B cell (primary cell): ENCODE measurements at places on chromosomes 11 and 22. TPM values are rescaled to one million over a fixed set of nuclear protein-coding genes. Genes with fewer than 3 reads are reported as not detected.

Gene PIWIL4
- polyA plus RNA-seq, result 0.94 and 1.4 TPM in 2 replicates

DNA sequence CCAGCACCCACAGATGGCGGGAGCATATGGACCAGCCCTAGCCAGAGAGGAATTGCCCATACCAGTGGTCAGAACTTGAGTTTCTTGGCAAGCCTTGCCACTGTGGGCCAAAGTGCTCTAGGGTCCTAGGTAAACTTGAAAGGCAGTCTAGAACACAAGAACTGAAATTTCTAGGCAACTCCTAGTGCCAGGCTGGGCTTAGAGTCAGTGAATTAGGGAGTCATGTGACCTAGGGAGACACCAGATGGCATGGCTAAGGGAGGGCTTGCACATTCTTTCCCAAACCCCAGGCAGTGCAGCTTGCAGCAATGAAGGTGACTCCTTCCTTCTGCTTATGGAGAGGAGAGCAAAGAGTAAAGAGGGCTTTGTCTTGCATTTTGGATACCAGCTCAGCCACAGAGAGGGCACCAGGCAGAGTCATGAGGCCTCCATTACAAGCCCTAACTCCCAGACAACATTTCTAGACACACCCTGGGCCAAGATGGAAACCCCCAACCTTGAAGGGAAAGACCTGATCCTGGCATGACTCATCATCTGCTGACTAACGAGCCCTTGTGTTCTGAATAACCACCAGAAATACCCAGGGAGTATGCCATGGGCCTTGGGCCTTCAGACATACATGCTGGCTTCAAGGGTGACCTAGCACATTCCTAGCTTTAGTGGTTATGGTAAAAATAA lies 19.2 kb upstream of the OR56A3 start:
- no peak overlapping the region for H3K27ac ChIP-seq
- no peaks in the 10 kb centered on the region for H3K4me1 ChIP-seq
- no peaks in the 10 kb centered on the region for H3K36me3 ChIP-seq

- peak; percentile 38 for DNase-seq
- peak overlapping the region; percentile 100 for H3K27ac ChIP-seq
- H3K4me3 ChIP-seq, result no peak overlapping the region
- peaks cover 98% of the 10 kb centered on the region for H3K4me1 ChIP-seq
- peaks cover 62% of the 10 kb centered on the region for H3K36me3 ChIP-seq
These were observed 12.2 kb upstream of the CDC42BPG start for GRCh38 chr11:64856382-64857227.

DNA sequence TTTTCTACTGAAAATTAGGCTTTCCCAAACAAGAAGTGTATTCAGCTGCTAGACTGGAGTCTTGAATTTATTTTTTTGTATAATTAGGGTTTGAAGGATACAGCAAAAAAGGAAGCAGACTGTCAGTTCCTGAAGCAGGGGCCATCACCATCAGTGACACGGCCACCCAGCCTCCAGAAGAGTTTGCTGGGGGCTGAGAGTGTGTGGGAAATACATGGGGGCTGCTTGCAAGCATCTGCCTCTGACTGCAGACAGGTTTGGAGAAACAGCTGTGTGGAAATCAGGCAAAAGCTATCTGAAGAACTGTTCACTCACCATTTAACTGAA lies 23.0 kb downstream of the FZD4 start:
- no peak overlapping the region for H3K4me3 ChIP-seq
- no peaks in the 10 kb centered on the region for H3K4me1 ChIP-seq
- no peak overlapping the region for H3K27ac ChIP-seq
- H3K36me3 ChIP-seq, result no peaks in the 10 kb centered on the region
- no peak for DNase-seq

DNA sequence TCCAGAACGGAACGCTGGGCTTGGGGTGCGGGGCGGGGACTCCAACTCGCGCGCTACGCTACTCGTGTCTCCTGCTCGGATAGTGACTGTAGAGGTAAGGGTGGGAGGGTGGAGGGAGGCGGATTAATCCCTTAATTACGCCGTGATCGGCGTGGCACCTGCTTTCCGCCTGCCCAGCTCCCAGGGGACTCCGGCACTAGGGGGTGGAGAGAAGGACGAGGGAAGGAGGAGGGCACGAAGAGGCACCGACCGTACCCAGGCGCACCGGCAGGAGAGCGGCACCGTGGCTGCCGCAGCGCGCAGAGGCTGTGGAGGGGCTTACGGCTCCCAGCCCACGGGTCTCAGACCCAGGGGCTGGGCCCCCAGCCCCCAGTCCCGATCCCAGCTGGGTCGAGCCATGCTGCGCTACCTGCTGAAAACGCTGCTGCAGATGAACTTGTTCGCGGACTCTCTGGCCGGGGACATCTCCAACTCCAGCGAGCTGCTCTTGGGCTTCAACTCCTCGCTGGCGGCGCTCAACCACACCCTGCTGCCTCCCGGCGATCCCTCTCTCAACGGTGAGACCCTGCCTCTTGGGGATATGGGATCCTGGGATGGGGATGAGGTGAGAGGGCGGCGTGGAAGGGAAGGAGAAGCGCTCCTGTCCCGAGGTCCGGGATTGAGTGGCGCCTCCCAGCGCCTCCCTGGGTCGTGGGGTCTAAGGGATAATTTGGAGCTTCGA lies at the start of gene ROBO3:
Gene ROBO3 (plus strand): TSS at position 252 of the 721 bp plus-strand sequence. CDS start 146 bp downstream, at position 398.
- H3K36me3 ChIP-seq, result no peaks in the 10 kb centered on the region
- H3K27me3 ChIP-seq, result peaks cover 77% of the 10 kb centered on the region
- peak; percentile 39 for DNase-seq
